ENCODE measurements at places on chromosomes 6 and 20. TPM values are rescaled to one million over a fixed set of nuclear protein-coding genes. Genes with fewer than 3 reads are reported as not detected.

MOCS1 gene
- 11.3 TPM for total RNA-seq

HLA-G gene
- not detected for total RNA-seq

ZSCAN23 gene
- 1.5 TPM for total RNA-seq

TOX2 gene
- 50.5 TPM for total RNA-seq

MED20 gene
- 19.8 TPM for total RNA-seq

ERVFRD-1 gene
- not detected for total RNA-seq

COL11A2 gene
- total RNA-seq = 1.2 TPM

PTCRA gene
- not detected for total RNA-seq

ASXL1 gene
- total RNA-seq = 20.5 TPM

CST5 gene
- total RNA-seq = not detected

SLC17A2 gene
- total RNA-seq = not detected

EYA2 gene
- 1.0 TPM for total RNA-seq

DEFB124 gene
- total RNA-seq = not detected

MACROD2 gene
- not detected for total RNA-seq

BPIFB2 gene
- not detected for total RNA-seq

KCNS1 gene
- 0.30 TPM for total RNA-seq

BTNL2 gene
- total RNA-seq = not detected

ADTRP gene
- total RNA-seq = 0.17 TPM

EDEM2 gene
- total RNA-seq = 28.1 TPM

MAFB gene
- 1.0 TPM for total RNA-seq

TFAP2D gene
- not detected for total RNA-seq

NKAPL gene
- total RNA-seq = 1.3 TPM

SALL4 gene
- total RNA-seq = 1.5 TPM

Measured in bronchus fibroblast of lung (primary cell).